ENCODE measurements at places on chromosomes 5 and 9.

DNA sequence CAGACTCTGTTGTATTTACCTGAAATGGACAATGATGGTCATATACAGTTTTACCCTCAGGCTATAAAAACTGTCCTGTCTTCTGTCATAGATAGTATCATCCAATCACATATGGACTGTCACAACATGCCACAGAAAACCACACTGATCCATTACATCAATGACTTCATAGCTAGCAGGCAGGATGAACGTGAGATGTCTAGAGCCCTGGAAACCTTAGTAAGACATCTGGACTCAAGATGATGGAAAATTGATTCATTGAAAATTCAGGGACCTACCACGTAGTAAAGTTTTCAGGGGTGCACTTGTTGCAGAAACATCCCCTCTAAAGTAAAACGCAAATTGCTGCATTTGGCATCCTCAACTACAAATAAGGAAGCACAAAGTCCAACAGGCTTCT, 284.4 kb upstream of the RGMB start:
- no peak for DNase-seq

GRCh38 chr9:131312822-131313770, 23.6 kb downstream of the PLPP7 start:
- DNase-seq = no peak

DNA sequence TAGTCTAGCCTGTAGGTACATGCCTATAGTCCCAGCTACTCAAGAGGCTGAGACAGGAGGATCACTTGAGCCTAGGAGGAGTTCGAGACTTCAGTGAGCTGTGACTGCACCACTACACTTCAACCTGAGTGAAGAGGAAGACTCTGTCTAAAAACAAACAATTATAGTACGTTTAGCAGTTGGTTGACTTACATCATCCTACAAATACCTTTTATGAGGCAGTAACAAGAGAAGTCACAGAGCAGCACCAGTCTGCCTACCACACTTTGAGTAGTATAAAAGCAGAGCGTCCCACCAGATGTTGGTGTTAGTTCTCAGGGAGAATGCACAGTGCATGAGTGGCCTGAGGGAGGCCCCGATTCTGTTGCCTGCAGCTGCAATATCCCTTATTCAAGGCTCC, 16.1 kb downstream of the ZFR start:
- no peak for DNase-seq

DNA sequence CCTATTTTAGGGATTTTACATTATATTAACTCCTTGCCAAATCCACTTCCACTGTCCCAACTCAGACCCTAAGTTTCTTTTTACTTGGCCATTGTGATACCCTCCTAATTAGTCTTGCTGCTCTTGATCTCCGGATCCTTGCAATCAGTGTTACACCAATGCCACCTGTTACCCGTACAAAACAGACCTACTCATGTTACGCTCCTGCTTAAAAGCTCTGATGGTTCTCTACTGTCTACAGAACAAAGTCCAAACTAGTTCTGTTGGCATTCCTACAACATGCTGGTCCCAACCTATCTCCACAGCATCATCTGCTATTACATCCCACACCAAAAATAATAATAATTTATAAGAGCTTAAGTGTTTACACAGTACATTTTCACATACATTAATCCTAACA, 9.8 kb downstream of the ECPAS start:
- no peak for DNase-seq

DNA sequence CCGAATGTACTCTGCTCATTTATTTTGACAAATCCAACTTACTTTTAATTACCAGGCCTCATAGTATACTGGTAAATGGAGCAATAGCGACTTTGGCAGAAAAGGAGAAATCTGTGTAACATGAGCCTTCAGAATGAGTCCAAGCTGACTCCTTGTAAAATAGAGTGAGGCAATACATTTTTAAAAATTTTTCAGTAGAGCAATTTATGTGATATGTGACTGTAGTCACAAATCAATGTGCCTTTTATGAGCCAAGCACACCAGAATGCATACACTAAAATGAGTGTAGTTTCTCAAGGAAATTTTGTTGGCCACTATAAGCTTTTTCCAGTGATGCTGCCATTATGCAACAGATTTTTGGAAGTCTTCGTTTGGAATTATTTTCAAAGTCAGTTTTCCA, 73.8 kb downstream of the SNCAIP start:
- no peak for DNase-seq

DNA sequence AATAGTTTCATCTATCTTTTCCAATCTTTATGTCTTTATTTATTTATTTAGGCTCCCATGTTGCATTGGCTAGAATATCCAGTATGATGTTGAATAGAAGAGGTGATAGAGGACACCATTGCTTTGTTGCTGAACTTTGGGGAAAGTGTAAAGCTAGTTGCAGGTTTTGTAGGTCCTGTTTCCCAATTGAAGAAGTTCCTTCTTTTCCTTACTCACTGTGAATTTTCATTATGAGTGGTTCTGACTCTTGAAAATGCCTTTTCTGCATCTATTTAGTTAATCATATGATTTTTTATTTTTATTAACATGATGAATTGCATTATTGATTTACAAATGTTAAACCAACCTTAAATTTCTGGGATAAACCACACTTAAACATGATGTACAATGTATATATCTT, 58.9 kb upstream of the NR3C1 start:
- DNase-seq = no peak

DNA sequence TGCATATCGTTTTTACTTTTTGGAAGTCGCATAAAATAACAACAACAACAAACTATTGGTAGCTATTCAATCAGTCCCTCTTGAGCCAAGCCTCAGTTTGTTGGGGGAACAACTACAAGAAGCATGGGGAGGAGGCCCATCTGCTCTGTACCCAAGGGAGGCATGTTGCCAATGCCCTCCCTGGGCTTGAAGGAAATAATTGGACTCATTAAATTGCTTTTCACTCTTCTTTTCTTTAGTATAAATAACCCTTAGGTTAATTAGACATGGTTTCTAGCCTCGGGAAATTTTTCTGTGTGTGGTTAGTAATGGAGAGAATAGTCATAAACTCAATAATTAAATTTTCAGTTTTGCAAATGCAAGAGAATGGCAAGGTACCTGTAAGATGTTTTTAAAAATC, 500.7 kb downstream of the TLE4 start:
- DNase-seq = no peak

DNA sequence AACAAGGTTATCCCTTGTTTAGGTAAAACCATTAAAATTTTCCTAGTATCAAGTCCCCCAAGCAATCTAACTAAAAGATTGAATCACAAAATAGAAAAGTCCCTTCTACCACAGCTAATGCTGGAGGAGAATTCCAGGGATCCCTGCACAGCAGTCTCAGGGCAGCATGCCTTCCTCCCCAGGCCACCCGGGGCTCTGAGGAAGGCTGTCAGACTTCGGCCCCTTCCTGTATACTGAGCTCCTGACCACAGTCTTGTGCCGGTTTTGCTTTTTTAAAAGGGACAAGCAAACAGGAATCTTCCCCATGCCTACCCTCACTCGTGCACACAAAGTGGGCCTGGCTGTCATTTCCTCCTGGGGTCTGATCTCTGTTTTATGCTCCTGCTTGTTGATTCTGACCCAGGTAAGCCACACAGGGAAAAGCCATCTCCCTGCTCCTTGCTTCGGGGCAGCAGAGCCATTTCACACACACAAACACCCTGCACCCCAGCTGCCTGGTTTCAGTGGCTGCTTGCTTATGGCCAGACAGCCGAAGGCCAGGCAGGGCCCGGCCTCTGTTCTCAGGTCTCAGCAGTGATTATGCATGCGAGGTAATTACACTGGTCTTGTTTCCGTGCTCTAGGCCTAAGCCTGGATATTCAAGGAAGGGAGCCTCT, 211.9 kb downstream of the NXNL2 start:
- DNase-seq = no peak

- DNase-seq = no peak
These were observed 1888.9 kb upstream of the CDH6 start for GRCh38 chr5:29304545-29304944.

- DNase-seq = no peak
These were observed 145.7 kb upstream of the DAB2 start for GRCh38 chr5:39570403-39571027.

DNA sequence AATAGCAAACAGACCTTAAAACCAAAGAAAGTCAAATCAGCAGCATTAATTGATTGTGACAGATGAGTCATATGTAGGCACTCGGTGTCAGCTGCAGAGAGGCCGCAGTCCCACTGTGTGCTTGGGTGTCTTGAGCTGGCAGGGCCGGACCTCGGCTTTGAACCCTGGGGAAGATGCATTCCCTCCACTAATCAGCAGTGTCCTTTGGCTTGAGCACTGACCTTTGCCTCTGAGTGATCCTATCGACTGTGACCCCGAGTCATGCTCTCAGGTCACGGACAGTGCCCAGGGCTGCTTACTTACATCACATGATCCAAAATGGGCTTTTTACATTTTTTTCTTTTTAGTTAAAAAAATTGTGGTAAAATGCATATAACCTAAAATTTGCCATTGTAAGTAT, 188.7 kb downstream of the GADD45G start:
- no peak for DNase-seq

DNA sequence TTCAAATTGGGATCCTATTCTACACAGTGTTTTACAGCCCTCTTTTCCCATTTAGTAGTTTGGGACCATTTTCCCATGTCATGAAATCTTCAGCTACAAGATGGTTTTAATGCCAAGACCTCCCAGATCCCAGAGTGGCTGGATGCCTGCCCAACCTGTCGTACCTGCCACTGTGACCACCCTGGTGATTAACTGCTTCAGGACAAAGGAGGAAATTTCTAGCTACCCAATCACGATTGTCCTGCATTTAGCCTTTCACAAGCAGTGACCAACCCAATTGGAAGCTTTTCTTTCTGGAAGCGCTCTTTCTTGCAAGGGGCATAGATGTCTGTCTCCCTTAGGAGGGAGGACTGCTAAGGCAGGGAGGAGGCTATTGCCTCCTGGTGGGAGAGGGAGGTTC, 13.8 kb downstream of the IL9 start:
- no peak for DNase-seq

GRCh38 chr5:38403877-38404635, 145.7 kb downstream of the EGFLAM start:
- no peak for DNase-seq

GRCh38 chr9:83220730-83221129, 157.8 kb upstream of the RASEF start:
- no peak for DNase-seq

- no peak for DNase-seq
These were observed 311.5 kb downstream of the EFNA5 start for GRCh38 chr5:107359033-107359915.

- no peak for DNase-seq
These were observed 638.8 kb downstream of the LRRC70 start for GRCh38 chr5:63217422-63217821.

DNA sequence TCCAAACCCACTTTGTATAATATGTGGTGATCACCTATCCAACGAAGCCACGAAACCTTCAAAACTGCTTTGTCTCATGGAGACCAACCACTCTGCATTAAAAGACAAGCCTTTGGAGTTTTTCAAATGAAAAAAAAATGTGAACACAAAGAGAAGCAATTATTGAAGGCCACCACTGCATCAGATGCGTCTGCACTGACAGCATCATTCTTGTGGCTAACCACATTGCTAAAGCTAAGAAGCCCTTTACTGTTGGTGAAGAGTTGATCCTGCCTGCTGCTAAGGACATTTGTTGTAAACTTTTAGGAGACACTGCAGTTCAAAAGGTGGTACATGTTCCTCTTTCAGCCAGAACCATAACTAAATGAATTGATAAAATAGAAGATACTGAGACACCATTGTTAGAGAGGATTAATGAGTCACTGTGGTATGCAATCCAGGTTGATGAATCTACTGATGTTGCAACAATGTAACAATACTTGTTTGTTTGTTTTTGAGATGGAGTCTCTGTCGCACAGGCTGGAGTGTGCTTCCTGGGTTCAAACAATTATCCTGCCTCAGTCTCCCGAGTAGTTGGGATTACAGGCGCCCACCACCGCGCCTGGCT, 45.4 kb downstream of the TAF11L14 start:
- no peak for DNase-seq

DNA sequence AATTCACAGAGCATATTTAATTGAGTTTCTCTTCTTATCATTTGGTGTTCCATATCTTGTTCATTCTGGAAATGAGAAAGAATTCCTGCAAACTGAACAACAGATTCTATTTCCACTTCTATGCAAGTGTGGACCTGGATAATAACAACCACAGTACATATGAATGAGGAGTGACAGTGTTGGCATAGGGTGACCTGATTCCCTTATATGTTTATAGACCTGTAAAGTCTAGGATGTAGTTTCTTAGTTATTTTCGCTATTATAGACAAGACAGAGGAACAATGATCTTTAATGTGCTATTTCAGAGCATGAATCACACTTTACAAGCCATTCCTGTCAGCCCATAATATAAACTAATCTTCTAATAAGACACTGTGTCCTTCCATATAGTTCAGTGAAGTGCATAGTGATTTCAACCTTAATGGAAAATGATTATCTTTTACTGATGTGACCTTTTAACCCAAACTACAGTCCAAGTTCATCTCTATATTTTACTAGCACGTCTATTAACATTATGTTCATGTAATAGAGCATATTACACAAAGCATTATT, 88.2 kb upstream of the FAM174A start:
- DNase-seq = no peak

DNA sequence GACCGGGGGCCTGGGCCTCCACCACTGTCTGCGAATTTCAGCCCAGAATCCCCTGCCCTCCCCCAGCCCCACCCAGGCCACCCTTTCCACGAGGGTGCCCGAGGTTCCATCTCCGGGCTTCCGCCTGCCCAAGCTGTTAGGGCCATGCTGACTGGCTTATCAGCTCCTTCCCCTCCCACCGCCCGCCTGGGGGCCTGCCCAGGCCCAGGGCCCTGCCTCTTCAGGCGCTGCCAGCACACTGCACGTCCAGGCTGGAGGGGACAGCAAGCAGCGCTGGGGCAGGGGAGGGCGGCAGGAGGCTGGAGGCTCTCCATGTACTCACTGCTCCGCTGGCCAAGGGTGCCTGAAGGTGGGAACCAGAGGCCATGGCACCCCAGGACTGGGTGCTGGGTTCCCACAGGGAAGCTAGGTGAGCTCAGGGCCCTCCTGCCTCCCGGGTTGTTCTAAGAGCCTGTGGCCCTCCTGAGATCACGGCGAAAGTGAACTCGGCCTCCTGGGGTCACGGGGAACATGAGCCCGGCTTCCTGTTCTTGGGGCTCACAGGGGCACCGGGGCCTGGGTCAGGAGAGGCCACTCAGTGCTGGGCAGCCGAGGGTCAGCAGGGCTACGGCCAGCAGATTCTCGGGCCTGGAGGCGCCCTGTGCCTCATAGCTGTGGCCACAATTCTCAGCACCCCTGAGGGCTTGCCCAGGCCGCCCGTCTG, 57.7 kb upstream of the EGFL7 start:
- DNase-seq = no peak

- no peak for DNase-seq
These were observed 2.7 kb upstream of the MTMR12 start for GRCh38 chr5:32315221-32316014.

GRCh38 chr9:108181441-108181840, 674.3 kb downstream of the ACTL7B start:
- no peak for DNase-seq

DNA sequence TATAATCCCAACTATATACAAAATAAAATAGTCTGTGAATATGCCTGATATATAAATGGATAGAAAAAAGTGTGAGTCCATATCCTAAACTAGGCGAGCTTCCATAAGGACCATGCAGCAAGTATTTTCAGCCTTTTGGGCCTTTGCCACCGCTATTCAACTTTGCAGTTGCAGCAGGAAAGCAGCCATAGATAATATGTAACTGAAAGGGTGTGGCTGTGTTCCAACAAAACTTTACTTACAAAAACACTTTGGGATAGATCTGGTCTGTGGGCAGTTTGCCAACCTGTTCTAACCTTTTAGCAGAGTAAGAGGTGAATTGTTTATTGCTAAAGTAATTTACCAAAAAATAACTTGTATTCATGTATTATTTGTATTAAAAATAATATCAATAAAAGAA, 127.8 kb upstream of the GPR151 start:
- DNase-seq = no peak
